Substantia nigra (tissue), 51 donors: ENCODE measurements at places on chromosomes 4 and X.

GRCh38 chrX:104427073-104427472 is 138.9 kb upstream of the IL1RAPL2 start:
- no peak for DNase-seq

- DNase-seq, result no peak
Measured at GRCh38 chr4:102783006-102783405, 22.2 kb upstream of the MANBA start.

DNA sequence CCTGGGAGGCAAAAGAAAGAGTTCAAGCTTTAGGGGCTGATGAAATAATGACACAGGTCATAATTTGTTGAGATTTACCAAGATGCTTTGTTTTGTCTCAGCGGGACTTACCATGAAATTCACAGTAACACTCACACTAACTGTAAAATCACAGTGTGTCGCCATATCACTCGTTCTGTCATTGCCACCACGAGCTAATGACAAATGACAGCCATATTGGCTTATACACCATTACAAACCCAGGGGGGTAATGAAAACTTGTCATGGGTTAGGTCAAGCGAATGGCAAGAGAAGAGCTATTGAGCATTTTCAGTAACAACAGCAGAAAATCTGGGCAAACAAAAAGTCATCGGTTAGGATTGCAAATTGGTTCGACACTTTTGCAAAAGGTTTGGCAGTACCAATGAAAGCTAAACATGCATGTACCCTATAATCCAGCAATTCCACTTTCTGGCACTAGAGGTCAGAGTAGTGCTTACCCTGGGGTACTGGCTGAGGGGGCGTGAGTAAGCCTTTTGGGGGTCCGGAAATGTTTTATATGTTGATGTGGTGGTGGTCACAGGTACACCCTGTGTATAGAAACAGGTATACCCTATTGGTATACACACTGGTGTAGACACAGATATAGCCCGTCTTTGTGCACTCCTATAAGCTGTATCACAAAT is 83.9 kb upstream of the RAI2 start:
- no peak for DNase-seq

DNA sequence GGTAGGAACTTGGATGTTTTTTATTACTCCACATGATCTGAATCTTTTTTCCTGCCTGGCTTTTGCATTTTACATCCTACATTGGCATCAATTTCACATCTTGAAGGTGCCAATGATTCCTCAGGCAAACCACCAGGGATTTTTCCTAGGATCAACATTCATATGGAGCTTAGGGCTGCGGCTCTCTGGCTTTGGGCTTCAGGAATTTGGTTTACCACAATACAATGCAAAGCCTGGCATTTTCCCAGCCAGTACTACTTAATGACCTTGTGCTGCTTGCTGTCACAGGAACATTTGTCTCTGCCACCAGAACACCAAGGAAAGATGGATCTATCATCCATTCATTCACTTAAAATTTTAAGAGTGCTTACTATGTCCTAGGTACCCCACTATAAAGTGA is 180.7 kb downstream of the PDGFC start:
- DNase-seq, result no peak

DNA sequence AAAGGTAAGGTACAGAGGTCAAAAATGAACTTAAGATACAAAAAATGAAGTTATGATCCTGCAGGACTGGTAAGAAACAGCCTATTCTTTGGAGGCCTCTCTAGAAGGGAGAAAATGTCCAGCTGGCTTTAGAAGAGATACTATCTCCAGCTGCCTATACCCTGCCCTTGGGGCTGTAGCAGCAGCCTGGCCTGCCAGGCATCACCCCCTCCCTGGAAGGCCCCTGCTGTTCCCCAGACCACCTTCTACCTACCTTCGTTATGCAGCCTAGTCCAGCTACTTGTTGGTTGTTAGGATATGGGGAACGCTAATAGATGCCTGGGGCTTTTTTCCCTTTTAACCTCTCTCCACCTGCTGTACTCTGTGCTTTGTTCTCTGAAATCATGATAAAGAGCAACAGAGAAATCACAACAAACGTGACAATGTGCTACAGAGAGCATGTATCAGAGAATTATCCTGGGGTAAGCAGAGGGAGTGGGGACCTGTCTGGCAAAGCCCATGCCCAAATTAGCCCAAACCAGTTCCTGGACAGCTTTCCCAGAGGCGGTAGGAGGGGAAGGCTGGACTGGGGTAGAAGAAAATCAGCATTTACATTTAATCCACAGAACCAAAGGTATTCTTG is 34.5 kb downstream of the FRMD7 start:
- DNase-seq, result no peak

- no peak for DNase-seq
Measured at GRCh38 chr4:110289601-110290100, 91.2 kb upstream of the ELOVL6 start.

DNA sequence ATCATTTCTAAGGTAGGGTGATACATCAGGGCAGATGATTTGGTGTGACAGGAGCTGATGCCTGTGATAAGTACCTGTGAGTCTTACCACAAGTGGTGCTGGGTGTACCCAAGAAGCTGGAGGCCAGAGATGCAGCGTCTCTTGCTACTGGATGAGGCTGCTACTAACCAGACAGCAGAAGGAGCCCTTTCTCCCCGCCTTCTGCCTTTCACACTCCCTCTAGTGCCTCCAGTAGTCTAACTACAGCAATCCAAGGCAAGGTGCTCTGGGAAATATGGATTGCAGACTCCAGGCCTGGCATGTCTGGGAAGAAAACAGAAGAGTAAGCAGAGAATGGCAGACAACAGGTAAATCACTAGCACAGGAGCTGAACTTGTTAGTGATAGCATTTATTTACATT is 470.8 kb downstream of the NKX6-1 start:
- no peak for DNase-seq

DNA sequence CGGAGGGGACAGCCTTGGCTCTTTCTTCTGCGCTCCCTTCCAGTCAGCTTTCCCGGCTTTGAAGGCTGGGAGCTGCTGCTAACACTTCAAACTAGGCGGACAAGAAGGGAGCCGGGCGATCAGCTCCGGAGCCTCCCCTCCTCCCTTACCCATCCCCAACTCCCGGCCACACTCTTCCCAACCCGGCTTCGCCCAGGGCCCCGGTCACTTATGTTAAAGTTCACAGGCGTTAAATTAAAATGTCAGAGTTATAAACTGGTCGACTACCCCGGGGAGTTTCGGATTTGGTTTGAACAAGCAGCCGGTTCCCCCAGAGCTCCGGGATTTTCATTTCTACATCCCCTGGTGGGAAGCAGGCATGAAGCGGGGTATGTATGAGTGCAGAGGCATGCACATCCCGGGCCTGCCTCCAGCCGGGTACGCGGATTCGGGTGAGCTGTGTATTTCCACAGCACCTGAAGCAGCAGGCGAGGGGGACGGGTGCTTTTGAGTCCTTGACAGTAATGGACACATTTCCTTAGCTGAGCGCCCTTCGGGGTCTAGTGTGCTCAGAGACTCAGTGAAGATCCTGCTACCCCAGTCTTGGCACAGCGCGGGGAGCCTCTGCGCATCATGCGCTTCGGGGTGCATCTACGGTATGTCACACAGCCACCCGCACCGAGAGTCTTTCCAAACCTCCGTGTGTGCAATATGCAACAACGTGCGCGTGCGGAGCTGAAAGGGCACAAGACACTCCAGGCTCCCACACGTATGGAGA is 880 bp downstream of the UNC5C start:
- no peak for DNase-seq

GRCh38 chr4:106315476-106315967 is 487 bp downstream of the TBCK start:
- no peak for DNase-seq

- DNase-seq, result no peak
Measured at GRCh38 chrX:19063030-19063429, 59.2 kb downstream of the ADGRG2 start.

GRCh38 chr4:6929812-6930464 is 20.3 kb downstream of the TBC1D14 start:
- no peak for DNase-seq

GRCh38 chrX:149495573-149496071 is 9.5 kb downstream of the IDS start:
- no peak for DNase-seq

DNA sequence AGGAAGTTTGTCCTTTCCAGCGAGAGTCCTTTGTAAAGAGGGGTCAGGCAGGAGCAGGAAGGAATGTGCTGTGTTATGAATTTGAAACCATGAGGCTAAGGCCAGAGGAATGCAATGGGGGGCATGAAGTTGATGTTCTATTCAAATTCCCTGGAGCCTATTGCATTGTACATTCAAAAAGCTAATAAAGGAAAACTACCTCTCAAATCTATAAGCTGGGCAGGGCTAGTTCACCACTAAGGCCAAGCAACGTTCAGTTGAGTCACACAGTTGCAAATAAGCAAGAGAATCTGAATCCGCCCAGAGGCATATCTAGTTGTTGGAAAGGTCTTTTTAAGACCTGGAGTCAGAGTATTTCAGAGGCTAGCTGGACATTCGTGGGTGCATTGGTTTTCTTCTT is 148.3 kb downstream of the DCTD start:
- no peak for DNase-seq

DNA sequence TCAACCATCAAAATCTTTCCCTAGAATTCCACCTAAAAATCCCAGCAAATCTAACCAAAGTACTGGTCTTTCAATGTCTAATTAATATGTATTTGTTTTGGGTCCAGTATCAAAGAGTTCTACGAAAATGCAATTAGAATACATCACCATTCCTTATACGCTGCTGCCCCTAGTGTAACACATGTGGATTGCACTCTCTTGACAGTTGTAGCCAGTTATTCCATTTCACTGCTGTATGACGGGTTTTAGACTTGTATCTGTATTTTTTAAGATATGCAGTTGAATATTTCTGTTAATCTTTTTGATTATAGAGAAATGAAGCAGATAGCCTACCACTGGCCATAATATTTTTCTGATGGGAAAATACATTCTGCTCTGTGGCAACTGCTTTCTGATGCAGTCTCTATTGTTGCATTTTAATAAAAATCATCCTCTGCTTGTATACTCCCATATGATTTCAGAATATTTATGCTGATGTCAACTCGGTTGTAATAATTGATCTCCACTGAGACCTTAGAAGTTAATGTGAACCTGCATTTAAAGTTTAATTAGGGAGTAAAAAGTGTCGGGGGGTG is 17.1 kb upstream of the PAGE2B start:
- DNase-seq, result no peak

- DNase-seq, result no peak
Measured at GRCh38 chrX:108735091-108735678, 1.2 kb downstream of the IRS4 start.

- no peak for DNase-seq
Measured at GRCh38 chr4:70225824-70226223, at the start of gene FDCSP. TSS of gene FDCSP (plus strand) at chr4:70226124. CDS start at chr4:70231195, 5,071 bp downstream.

DNA sequence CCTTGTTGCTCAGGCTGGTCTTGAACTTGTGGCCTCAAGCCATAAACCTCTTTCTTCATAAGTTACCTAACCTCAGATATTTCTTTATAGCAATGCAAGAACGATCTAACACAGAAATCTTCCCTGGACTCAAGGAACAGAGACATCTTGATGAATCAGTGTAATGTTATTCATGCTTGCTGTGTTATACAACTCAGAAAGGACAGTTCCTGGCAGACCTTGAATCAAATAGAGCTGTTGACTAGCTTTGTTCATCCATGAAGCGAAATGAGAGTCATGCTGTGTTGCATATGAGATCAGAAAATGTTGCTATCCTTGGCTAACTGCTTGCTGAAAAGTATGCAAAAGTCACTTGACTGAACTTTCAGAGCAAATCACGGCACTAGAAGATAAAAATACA is 72.6 kb upstream of the ARHGAP24 start:
- no peak for DNase-seq

DNA sequence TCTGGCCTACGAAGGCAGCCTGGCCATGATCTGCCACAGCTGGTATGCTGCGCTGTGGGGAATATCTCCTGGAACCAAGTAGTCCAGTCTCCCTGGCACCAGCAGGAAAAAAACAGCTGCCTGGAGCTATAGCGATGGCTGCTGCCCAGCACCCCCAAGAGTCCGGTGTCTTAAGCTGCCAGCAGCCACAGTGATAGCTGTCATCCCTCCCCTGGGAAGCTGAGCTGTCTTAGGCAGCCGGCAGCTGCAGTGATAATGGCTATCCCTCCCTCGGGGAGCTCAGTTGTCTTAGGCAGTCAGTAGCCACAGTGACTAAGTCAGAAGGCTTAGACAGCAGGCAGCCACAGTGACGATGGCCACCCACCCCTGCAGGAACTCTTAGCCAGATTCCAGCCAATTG is 205.1 kb downstream of the STPG2 start:
- DNase-seq, result no peak

- DNase-seq, result no peak
Measured at GRCh38 chr4:79241846-79242245, 84.0 kb downstream of the NAA11 start.

GRCh38 chr4:41424522-41424921 is 113.4 kb upstream of the LIMCH1 start:
- DNase-seq, result no peak

DNA sequence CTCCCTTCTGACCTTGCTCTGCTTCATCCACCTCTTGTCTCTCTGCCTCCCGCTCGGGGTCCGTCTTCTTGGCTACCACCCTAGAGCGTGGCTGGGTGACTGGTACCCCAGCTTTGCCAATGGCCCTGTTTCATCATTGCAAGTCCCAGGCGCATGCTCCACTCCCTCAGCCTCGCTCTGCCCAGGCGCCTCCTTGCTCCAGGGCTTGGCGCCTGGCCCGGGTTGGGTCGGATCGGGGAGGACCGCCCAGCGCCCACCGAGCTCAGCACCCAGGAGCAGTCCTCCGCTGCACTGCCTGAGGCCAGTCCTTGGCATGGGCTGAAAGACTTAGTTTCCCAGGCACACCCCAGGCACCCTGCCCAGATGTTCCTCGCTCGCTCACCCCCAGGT is 577 bp downstream of the BGN start:
- DNase-seq, result no peak
